ENCODE measurements at places on chromosomes 1 and 21. TPM values are rescaled to one million over a fixed set of nuclear protein-coding genes. Genes with fewer than 3 reads are reported as not detected.

DNA sequence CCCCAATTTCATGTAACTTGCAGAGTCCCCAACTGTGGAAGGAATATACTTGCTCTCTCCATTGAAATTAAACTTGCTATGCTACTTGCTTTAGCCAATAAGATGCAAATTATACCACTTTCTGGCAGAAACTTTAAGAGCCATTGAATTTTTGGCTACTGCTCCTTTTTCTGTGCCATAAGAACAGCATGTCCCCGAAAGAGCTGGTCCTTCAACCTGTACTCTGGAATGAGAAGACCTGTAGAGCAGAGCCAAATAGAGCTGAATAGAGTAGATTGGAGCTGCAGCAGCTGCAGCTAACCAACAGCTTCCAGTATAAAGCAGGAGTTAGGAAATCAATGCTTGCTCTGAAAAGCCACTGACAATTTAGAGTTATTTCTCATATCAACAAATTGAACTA is 472.3 kb upstream of the B3GALT2 start:
- no peak for DNase-seq

- DNase-seq = no peak
Observed at GRCh38 chr1:232140419-232141166, 489.3 kb downstream of the SIPA1L2 start.

GRCh38 chr1:169943963-169944526 is 50.3 kb upstream of the SCYL3 start:
- DNase-seq = no peak

The FCRL5 gene
- polyA plus RNA-seq = not detected

GRCh38 chr1:112395256-112395820 is 676 bp upstream of the CTTNBP2NL start:
- DNase-seq = no peak

The UBXN10 gene
- polyA plus RNA-seq = 0.14 TPM

DNA sequence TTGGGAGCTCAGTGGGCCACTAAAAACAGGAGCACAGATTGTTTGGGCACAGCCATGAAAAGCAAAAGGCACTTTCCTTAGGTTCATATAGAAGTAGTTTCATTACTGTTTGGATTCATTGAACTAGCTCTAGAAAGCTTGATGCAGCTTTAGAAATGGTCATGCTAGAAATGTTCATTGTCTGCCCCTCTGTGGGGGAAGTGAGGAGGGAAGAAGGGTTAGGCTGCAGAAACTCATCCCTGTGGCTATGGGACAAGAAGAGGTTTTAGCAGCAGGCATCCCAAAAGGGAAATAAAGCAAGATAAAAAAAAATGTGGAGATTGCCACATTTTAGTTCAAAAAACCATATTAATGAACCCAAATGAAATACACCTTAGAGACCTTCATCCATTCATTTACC is 359.6 kb upstream of the PTBP2 start:
- no peak for DNase-seq

- DNase-seq = no peak
Observed at GRCh38 chr1:18512883-18513282, 32.2 kb downstream of the KLHDC7A start.

DNA sequence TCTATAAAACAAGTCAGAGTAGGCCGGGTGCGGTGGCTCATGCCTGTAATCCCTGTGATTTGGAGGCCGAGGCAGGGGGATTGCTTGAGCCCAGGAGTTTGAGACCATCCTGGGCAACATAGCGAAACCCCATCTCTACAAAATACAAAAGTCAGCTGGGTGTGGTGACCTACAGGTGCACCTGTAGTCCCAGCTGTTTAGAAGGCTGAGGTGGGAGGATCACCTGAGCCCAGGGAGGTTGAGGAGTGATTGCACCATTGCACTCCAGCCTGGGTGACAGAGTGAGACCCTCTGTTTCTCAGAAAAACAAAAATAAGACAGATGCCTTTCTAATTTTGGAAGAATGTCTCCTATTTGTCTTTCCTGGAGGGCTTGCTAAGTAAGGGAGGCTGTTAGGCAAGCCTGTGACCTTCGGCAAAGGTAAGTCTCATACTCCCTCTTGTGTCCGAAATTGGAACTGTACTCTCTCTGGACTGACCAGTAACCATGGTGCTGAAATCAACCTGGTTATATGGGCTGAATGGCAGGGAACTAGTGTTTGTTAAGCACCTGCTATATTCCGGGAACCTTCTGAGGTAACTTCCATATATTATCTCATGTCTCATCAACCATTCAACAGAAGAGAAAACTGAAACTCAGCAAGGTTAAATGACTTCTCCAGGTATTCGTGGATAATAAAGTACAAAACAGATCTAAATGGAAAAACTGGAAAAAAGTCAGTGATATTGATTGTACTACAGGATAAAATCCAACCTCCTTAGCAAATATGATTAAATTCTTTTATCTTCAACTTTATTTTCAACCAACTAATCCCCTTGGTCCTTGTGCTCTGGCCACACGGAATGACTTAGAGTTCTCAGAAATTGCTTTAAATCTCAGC is 11.8 kb upstream of the RAB3B start:
- DNase-seq = peak; percentile 73

DNA sequence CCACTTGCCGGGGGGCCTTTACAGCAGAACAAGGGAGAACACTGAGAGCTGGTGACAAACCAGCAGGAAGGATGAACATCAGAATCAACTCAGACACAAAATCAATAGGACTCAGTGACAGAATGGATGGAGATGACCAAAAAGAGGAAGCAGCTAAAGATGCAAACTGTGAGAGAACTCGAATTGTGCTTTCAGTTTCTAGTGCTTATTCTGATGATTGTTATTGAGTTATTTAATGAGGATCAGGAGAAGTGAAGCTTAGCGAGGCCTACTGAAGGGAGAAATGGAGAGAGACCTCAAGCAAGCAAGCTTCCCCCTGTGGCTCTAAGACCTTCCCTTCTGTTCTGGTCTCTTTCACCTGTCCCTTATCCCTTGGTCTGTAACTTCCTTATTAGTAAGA is 30.3 kb upstream of the TMEM125 start:
- peak; percentile 32 for DNase-seq

DNA sequence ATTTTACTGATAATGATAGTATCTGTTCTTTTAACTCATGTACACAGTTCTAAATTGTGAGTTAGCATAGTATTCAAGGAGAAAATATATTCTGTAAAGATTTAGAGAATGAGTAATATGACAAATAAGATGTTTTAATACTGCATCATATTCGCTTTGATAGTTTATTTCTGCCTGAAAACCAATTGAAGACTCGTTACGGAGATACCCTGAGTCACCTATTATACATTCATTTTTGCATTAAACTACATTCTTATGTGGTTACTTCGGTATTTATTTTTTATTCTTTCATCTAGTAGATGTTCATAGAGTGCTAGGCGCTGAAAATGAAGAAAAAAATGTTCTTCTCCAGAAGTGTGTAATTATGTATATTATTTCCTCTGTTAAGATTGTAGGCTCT is 5.3 kb downstream of the UHMK1 start:
- no peak for DNase-seq
